ENCODE measurements at places on chromosomes 7 and 10.

- DNase-seq: no peak
Observed at GRCh38 chr7:70098133-70098561, 499.9 kb downstream of the AUTS2 start.

DNA sequence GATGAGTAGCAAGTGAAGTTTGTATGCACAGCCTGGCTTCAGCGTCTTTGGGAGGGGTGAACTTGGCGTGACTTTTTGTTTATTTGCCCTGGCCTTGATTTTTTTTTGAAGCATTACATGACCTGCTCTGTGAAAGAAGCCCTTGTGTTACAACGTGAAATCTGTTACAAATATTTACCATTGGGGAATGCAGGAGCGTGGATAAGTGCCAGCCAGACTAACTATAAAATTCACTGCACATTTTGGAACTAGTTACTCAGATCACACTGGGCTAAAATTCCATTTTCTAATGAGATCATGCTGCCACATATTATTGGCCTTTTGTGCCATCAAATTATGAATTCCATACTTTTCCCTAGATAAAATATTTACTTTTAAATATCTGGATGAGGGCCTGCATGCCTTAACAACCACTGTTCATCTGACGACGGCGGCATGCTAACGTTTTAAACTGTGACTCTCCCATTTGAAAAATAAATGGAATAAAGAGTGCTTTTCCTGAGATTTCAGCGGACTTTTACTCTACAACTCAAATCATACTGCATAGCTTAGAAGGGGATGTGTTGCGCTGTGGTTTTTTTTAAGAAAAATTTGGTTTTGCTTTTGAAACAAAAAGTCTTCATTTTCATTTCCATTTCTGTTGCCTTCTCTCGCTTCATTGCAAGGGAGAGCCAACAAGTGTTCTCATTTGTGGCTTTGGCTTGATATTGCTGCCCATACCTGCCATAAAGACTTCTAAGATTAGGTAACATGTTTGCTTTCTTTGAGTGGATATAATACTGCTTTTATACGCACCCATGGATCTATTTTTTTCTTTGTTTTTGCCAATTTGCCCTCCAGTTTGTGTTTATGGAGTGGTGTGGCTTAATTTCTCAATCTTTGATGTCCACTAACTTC lies 352.2 kb downstream of the TFEC start:
- no peak for DNase-seq

DNA sequence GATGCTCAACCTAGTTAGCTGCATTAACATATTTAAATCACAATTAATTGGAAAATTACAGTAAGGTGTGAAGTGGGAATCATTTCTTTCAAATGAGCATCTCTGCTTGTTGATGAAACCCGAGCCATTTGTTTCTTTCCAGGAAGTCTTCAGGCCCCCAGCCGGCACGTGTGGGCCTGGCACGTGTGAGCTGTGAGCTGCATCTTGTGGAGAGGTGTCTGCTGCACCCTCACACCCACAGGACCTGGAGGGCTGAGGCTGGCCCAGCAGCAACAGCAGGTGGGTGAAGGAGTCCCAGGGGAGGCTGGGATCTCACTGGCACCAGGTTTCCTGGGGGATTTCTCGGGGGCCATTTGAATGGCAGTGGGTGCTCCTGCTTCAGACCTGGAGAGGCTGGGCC lies 372.5 kb upstream of the MKI67 start:
- no peak for DNase-seq

DNA sequence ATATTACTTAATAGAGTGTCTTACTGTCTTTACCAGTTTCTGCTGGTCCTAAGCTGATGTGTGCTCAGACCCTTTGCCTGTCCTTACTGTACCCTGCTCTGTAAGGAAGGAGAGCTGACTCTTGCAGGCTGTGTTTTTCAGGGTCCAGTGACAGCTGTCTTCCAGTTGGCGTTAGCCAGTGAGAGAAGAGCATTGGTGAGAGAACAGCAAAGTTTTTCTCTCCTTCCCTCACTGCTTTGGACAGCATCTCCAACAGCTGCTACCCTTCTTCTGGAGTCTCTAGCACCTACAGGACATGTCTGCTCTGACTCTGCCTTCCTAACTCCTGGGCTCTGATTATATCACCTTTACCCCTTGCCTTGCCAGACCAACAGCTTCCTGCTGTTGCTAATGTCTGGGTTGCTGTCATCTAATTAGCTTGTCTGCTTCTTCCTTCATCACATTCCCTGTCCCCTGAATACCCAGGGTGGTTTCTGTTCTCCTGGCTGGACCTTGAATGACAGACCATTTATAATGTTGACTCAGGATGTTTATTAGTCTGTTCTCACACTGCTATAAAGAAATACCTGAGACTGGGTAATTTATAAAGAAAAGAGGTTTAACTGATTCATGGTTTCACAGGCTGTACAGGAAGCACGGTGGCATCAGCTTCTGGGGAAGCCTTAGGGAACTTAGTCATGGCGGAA lies 23.5 kb upstream of the PANK1 start:
- no peak for DNase-seq

GRCh38 chr10:95444792-95445191 lies 116.4 kb downstream of the SORBS1 start:
- DNase-seq: no peak

DNA sequence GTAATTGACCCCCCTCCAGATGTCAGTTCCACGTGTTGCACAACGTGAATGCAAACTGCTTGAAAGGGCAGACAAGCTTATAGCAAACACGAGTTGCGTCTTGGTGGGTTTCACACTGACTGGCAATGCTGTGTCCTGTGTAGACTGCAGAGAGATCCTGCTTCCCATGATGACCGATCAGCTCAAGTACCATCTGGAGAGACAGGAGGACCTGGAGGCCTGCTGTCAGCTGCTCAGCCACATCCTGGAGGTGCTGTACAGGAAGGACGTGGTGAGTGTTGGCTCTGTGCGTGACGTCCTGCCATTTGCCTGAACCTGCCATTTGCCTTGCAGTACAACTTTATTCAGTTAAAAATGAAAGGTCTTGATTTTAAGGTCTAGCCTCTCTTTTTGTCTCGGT lies 71.1 kb downstream of the INSYN2A start:
- DNase-seq: no peak

DNA sequence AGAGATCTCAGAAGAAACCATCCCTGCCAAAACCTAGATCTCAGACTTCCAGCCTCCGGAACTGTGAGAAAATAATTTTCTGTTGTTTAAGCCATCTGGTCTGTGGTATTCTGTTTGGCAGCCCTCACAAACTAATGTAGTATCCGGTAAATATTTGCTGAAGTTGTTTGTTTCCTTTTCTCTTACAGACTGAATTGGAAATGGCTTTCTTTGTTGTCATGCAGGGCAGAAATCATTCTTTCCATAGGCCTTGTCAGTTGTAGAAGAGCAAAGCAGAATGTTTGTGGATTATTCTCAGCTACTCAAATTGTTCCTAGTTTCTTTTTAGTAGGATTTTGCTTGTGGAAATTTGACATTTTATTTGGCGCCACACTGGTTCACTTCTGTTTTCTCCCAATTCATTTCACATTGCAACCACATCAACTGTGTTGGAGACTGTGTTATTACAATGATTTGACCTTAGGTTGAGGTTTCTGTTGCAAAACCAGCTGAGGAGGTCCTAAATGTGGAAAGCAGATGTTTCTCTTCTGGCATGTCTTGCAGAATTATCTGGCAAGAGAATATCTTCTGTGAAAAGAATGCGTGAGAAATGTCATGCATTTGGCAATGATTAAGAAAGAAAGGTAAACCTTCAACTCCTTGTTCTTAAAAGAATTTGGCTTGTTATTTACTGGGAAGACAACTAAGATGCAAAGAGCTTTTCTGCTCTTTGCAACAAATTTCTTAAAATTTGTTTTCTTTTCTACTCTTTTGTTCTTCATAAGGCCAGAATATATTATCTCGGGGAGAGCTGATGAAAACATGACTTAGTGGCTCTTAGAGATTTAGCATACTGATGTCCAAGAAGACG lies 25.8 kb downstream of the ACTA2 start:
- DNase-seq: no peak

GRCh38 chr7:121909716-121910345 lies 36.9 kb downstream of the PTPRZ1 start:
- DNase-seq: no peak

- no peak for DNase-seq
Observed at GRCh38 chr10:76721891-76722505, 915.6 kb downstream of the KCNMA1 start.

DNA sequence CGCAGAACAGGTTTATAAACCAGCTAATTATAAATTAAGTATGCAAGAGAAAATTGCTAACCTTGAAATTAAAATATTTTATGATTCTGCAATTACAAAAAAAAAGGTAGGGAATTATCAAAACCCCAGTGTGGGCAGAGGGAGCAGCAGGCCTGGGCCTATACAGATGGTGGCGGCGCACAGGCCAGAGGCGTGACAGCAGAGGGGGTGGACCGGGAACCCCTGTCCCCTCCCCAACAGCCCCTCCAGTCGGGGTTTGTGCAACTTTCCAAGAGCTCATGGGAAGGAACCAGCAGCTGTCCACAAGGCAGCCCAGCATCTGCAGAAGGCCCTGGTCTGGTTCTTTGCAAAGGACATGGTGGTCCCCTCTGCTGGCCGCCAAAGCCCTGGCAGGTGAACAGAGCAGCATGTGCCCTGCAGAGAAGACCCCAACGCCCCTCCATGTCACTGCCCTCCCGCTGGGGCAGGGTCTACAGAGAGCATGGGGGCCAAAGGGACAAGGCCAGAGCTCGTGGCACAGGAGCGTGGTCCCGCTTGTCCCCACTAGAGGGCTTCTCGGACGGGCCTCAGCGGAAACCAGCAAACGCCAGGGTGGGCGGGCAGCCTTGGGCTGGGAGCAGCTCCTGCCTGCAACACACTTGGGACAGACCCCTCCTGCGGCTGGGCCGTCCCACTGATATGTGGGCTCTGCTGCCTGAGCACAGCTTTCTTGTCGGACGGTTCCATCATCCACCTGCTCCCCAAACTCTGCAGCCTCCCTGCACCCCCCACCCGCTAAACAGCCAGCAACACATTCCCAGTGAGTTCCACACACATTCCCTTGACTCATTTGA lies 75.1 kb downstream of the EBF3 start:
- peak; percentile 18 for DNase-seq

GRCh38 chr7:19930851-19931250 lies 157.4 kb upstream of the TMEM196 start:
- no peak for DNase-seq

- DNase-seq: no peak
Observed at GRCh38 chr7:7323921-7324320, 141.6 kb downstream of the C1GALT1 start.

- DNase-seq: no peak
Observed at GRCh38 chr10:109931163-109931562, 7.9 kb upstream of the XPNPEP1 start.

- no peak for DNase-seq
Observed at GRCh38 chr10:107686095-107686494, 521.6 kb upstream of the SORCS1 start.

- DNase-seq: no peak
Observed at GRCh38 chr10:22599048-22599561, 115.3 kb downstream of the PIP4K2A start.

GRCh38 chr10:84634636-84635035 lies 306.2 kb downstream of the CCSER2 start:
- no peak for DNase-seq
